ENCODE measurements at places on chromosomes 4 and X. TPM values are rescaled to one million over a fixed set of nuclear protein-coding genes. Genes with fewer than 3 reads are reported as not detected.

The FAM193A gene
- 28.9 TPM for total RNA-seq

The KLF8 gene
- total RNA-seq = 7.3 TPM

The OPN1MW3 gene
- total RNA-seq = not detected

The SLC6A8 gene
- total RNA-seq = 1.1 TPM

The SCD5 gene
- total RNA-seq = 0.21 TPM

The GUCY1B1 gene
- not detected for total RNA-seq

The TREX2 gene
- 2.5 TPM for total RNA-seq

The IL3RA gene
- 0.52 TPM for total RNA-seq

The ARR3 gene
- not detected for total RNA-seq

The SPANXN1 gene
- total RNA-seq = not detected

The PDGFRA gene
- 0.56 TPM for total RNA-seq

The TECRL gene
- total RNA-seq = not detected

The C4orf51 gene
- total RNA-seq = not detected

- no peaks in the 10 kb centered on the region for H3K4me1 ChIP-seq
- H3K36me3 ChIP-seq = peaks cover 11% of the 10 kb centered on the region
- peak; percentile 32 for ATAC-seq
- no peak overlapping the region for H3K4me3 ChIP-seq
Observed at GRCh38 chr4:26762650-26763049, 98.0 kb upstream of the STIM2 start.

GRCh38 chrX:103586314-103586646 is 965 bp downstream of the TCEAL4 start:
- no peaks in the 10 kb centered on the region for H3K27me3 ChIP-seq
- ATAC-seq = peak; percentile 17
- peak overlapping the region; percentile 87 for H3K27ac ChIP-seq

- H3K36me3 ChIP-seq = peaks cover 27% of the 10 kb centered on the region
- H3K27me3 ChIP-seq = no peaks in the 10 kb centered on the region
- ATAC-seq = peak; percentile 27
Observed at GRCh38 chrX:107676559-107677378, 48.5 kb downstream of the PRPS1 start.

GRCh38 chr4:48589098-48589445 is 99.0 kb downstream of the ZAR1 start:
- H3K36me3 ChIP-seq = peaks cover 87% of the 10 kb centered on the region
- H3K4me3 ChIP-seq = no peak overlapping the region
- H3K4me1 ChIP-seq = peaks cover 12% of the 10 kb centered on the region
- H3K27ac ChIP-seq = no peak overlapping the region

GRCh38 chr4:116101321-116101720 is 984.1 kb downstream of the TRAM1L1 start:
- H3K27me3 ChIP-seq = no peaks in the 10 kb centered on the region
- no peaks in the 10 kb centered on the region for H3K36me3 ChIP-seq
- H3K4me1 ChIP-seq = no peaks in the 10 kb centered on the region
- H3K27ac ChIP-seq = no peak overlapping the region
- no peak for ATAC-seq

- no peaks in the 10 kb centered on the region for H3K36me3 ChIP-seq
- no peak overlapping the region for H3K27ac ChIP-seq
- peaks cover 5% of the 10 kb centered on the region for H3K27me3 ChIP-seq
- no peak for ATAC-seq
- no peak overlapping the region for H3K4me3 ChIP-seq
Observed at GRCh38 chr4:3483471-3483921, 20.4 kb downstream of the DOK7 start.

DNA sequence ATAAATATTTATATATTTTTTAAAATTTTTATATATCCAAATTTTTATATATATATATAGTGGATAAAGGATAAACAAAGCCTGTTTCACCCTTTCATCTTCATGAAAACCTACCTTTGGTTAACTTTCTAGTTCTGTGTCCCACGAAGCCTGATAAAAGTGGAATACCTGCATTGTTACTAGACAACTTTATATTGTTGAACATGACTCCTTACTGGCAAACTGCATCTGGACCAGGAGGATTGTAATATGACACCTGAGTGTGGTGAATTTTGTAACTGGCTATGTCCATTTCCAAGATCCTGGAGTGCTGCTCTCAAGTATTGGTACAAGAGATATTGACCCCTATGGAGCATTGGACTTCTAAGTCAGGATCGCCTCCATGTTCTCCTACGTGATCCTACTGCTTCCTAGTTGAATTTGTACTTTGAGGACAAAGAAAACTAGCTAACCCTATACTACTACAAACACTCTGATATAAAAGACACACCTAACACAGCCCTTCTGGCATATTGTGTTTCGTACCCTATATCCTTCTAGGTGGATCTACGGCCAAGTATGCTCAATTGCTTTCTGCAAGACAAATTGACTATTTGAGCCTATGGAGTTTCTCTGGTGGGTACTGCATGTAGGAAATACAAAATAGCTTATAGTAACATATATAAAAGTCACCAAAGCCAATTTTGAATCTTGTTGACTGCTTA is 61.3 kb upstream of the PRRG1 start:
- no peaks in the 10 kb centered on the region for H3K4me1 ChIP-seq
- H3K27me3 ChIP-seq = no peaks in the 10 kb centered on the region
- H3K27ac ChIP-seq = no peak overlapping the region
- H3K4me3 ChIP-seq = no peak overlapping the region

- H3K36me3 ChIP-seq = no peaks in the 10 kb centered on the region
- no peak overlapping the region for H3K4me3 ChIP-seq
- ATAC-seq = no peak
- no peak overlapping the region for H3K27ac ChIP-seq
- H3K27me3 ChIP-seq = peaks cover 3% of the 10 kb centered on the region
- no peaks in the 10 kb centered on the region for H3K4me1 ChIP-seq
Observed at GRCh38 chr4:159016593-159017024, 86.3 kb upstream of the RAPGEF2 start.

- H3K27me3 ChIP-seq = no peaks in the 10 kb centered on the region
- H3K36me3 ChIP-seq = peaks cover 17% of the 10 kb centered on the region
- ATAC-seq = peak; percentile 95
- peak overlapping the region; percentile 78 for H3K27ac ChIP-seq
- H3K4me3 ChIP-seq = peak overlapping the region; percentile 50
- peaks cover 12% of the 10 kb centered on the region for H3K4me1 ChIP-seq
Observed at GRCh38 chr4:8228319-8229250, 29.5 kb downstream of the SH3TC1 start.

DNA sequence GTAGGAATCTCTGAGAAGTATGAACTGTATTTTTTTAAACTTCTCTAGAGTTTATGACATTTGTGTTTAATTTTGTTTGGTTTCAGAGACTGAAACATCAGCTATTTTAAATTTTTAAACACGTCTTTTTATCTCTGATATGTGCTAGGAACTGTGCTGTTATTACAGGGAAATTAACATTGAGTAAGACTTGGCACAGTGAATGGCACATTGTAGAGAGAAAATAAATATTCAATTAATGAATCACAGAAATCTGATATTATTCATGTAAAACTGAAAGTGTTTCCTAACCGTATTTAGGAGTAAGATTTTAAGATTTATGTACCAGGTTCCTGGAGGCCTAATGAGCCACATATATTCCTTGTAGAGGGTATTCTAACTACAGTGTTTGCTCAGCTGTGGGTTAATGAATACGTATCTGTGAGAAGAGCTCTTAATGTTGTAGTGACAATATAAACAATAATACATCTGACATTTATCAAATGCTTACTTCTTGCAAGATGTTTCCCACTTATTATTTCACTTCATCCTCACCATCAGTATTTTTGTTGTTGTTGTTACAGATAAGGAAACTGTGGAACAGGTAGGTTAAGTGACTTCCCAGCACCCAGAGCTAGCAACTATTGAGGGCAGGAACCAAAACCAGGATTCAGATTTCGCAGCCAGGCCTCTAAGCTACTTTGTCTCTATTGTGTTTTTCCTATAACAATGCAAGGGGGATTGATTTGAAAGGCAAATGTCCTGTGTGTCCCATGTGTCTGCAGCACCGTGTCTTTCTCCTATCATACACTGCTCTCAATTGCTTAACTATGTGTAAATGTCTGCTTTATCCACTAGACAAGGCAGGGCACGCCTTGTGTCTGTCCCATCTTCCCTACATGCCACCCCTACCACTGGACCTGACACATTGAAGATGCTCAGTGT is 121.1 kb upstream of the FAM9C start:
- no peak overlapping the region for H3K27ac ChIP-seq
- peaks cover 18% of the 10 kb centered on the region for H3K4me1 ChIP-seq
- no peak overlapping the region for H3K4me3 ChIP-seq
- no peak for ATAC-seq
- no peaks in the 10 kb centered on the region for H3K27me3 ChIP-seq

GRCh38 chr4:38762560-38762959 is 20.2 kb downstream of the TLR10 start:
- peak overlapping the region; percentile 50 for H3K4me3 ChIP-seq
- no peak overlapping the region for H3K27ac ChIP-seq
- H3K27me3 ChIP-seq = no peaks in the 10 kb centered on the region
- H3K4me1 ChIP-seq = peaks cover 5% of the 10 kb centered on the region

GRCh38 chr4:40875507-40876150 is 125.9 kb downstream of the NSUN7 start:
- no peaks in the 10 kb centered on the region for H3K36me3 ChIP-seq
- no peak overlapping the region for H3K4me3 ChIP-seq
- no peak for ATAC-seq
- H3K4me1 ChIP-seq = no peaks in the 10 kb centered on the region

DNA sequence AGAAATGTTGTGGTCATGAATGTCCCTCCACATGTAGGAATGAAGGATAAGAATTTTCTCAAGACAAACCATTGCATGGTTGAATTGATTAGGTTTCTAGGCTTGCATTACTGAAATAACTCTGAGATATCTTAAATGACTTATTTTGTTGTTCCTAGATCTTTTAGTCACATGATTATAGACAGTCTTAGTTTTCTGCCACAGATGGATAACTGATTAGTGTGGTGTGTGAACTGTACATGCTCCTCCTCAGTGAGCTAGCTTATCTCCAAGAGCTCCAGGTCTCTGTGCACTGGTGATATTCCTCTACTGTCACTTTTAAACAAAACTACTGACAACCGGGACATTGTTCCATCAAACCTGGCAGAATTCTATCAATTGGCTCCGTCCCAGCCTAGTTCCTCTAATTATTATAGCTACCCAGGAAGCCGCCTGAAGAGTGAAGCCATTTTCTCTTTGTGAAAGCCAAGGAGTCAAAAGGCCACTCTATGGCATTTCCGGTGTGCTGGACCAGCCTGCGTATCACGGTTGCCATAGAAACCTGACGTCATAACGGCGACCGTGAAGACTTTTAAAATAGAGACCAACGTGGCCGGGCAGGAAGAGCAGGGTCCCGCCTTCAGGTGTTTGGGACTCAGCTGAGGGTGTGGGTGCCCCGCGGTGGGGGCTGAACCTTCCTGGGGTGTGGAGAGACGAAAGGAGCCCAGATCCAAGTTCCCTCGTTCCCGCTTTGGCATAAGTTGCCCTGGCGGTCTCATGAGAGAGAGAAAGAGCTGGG is 28.1 kb downstream of the BEX3 start:
- H3K36me3 ChIP-seq = no peaks in the 10 kb centered on the region
- H3K4me1 ChIP-seq = no peaks in the 10 kb centered on the region
- no peaks in the 10 kb centered on the region for H3K27me3 ChIP-seq
- peak overlapping the region; percentile 85 for H3K27ac ChIP-seq

GRCh38 chr4:32929796-32930699 is 2209.9 kb downstream of the PCDH7 start:
- no peaks in the 10 kb centered on the region for H3K4me1 ChIP-seq
- no peak overlapping the region for H3K27ac ChIP-seq
- ATAC-seq = no peak
- H3K4me3 ChIP-seq = no peak overlapping the region
- no peaks in the 10 kb centered on the region for H3K36me3 ChIP-seq

DNA sequence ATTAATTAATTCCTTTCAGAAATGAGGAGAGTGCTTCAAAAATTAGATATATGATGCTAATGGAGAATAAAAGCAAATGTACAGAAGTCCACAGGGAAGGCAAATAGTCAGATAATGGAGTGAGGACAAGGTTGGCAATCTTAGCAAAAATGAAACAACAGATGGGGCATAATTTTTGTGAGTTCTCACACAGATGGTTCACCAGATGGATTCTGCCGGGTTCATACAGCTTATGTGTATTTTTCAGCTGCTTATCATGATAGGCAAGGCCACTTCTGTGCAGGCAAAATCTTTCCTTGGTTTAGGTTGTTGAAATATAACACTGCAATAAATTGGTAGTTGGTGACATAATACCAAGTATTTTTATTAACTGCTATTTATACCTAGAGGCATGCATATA is 1539.0 kb upstream of the IGFBP7 start:
- no peaks in the 10 kb centered on the region for H3K36me3 ChIP-seq
- no peak overlapping the region for H3K4me3 ChIP-seq
- no peaks in the 10 kb centered on the region for H3K4me1 ChIP-seq
- H3K27ac ChIP-seq = no peak overlapping the region

- H3K27ac ChIP-seq = no peak overlapping the region
- no peaks in the 10 kb centered on the region for H3K4me1 ChIP-seq
- peaks cover 6% of the 10 kb centered on the region for H3K27me3 ChIP-seq
- H3K4me3 ChIP-seq = no peak overlapping the region
- H3K36me3 ChIP-seq = no peaks in the 10 kb centered on the region
Observed at GRCh38 chr4:101367201-101367600, 19.9 kb upstream of the PPP3CA start.

GRCh38 chr4:71229477-71230270 is 109.1 kb upstream of the SLC4A4 start:
- peaks cover 12% of the 10 kb centered on the region for H3K27me3 ChIP-seq
- H3K27ac ChIP-seq = no peak overlapping the region
- no peak for ATAC-seq
- no peaks in the 10 kb centered on the region for H3K36me3 ChIP-seq
- H3K4me3 ChIP-seq = no peak overlapping the region

DNA sequence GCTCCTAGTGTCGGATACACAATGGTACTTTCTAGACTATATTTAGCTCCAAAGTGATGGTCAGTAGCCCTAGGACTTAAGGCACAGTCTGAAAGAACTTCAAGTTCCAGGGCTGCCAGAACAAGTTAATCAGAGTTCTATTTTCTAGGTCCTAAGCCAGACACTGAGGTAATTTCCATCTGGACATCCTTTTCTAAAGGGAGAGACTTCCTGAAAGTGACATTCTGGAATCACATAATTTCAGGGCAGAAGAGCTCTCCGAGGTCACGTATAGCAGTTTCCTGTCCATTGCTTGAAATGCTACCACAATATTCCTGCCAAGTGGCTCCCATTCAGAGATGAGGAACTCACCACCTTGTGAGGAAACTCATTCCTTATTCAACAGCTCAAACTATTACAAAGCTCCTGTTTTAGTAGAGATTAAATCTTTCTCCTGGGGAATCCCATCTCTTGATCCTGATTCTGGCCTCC is 117.9 kb downstream of the COL25A1 start:
- no peak for ATAC-seq
- H3K4me1 ChIP-seq = no peaks in the 10 kb centered on the region
- H3K36me3 ChIP-seq = no peaks in the 10 kb centered on the region
- H3K27me3 ChIP-seq = peaks cover 11% of the 10 kb centered on the region

- no peaks in the 10 kb centered on the region for H3K4me1 ChIP-seq
- H3K27me3 ChIP-seq = no peaks in the 10 kb centered on the region
- H3K4me3 ChIP-seq = peak overlapping the region; percentile 15
- H3K27ac ChIP-seq = peak overlapping the region; percentile 18
- ATAC-seq = peak; percentile 89
Observed at GRCh38 chrX:103415528-103415927, 39.2 kb downstream of the BEX3 start.

GRCh38 chr4:149891426-149891825 is 75.8 kb upstream of the IQCM start:
- ATAC-seq = no peak
- no peak overlapping the region for H3K4me3 ChIP-seq
- no peaks in the 10 kb centered on the region for H3K36me3 ChIP-seq
- no peaks in the 10 kb centered on the region for H3K4me1 ChIP-seq

All from activated T-helper 17 cell treated with anti-CD3 and anti-CD28 coated beads, Interleukin-2, amount 50 U/mL, for 72 hours (primary cell).